Stimulated activated CD8-positive, alpha-beta memory T cell treated with anti-CD3 and anti-CD28 coated beads, Interleukin-4, amount 100 ng/mL, for 4 hours (primary cell): ENCODE measurements at places on chromosomes 4 and X.

DNA sequence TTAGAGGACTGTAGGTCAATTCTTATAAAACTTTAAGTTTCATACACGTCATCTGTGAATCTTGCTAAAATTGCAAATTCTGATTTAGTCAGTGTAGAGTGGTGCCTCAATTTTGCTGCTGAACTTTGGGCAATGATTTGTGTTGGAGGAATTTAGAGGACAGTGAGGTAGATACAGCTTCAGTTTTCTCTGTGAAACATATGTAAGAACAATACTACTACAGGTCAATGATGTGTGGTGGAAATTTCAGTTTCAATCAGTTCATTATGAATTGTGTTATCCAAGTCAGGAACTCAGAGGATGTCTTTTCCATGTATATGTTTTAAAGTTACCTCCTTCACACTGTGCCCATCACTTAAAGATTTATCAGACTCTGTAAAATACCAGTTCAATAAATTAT is 1597.8 kb upstream of the PCDH10 start:
- DNase-seq, result no peak

DNA sequence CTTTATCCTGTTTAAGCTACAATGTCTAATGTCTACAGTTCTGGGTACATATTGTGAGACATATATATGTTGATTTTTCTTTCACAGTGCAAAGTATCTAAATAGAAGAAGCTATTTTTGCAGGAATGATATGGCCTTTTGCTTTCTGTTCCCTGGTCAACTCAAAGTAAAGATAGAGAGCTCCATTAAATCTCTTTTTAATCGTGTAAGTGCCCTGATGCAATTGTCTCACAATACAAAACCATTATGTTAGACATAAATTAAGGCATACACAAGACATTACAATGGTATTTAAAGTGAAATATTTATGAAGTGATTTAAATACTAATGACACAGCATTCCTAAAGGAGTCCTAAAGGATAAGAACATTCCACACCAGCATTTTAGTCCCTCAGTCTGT is 1559.7 kb upstream of the AGA start:
- DNase-seq, result no peak

- DNase-seq, result no peak
Measured at GRCh38 chr4:169225812-169226211, 44.9 kb downstream of the SH3RF1 start.

- no peak for DNase-seq
Measured at GRCh38 chrX:46913667-46914066, 1.4 kb downstream of the JADE3 start.

DNA sequence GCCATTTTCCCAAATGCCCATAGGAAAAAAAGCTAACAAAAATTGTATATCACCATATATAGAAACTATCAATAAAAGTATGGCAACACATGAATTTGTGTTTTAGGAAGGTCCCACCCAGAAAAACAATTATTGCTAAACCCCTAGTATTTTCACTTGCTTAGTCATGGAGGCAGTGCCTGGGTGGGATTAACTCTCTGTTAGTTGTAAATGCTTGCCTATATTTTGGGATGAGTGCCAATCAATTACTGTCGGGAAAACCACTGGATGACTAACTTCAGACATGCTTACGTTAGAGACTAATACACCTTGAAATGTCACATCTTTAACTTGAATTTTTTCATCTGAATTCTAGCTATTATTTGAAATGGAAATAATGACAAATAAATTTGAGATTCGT is 33.9 kb downstream of the TMPRSS11A start:
- no peak for DNase-seq

DNA sequence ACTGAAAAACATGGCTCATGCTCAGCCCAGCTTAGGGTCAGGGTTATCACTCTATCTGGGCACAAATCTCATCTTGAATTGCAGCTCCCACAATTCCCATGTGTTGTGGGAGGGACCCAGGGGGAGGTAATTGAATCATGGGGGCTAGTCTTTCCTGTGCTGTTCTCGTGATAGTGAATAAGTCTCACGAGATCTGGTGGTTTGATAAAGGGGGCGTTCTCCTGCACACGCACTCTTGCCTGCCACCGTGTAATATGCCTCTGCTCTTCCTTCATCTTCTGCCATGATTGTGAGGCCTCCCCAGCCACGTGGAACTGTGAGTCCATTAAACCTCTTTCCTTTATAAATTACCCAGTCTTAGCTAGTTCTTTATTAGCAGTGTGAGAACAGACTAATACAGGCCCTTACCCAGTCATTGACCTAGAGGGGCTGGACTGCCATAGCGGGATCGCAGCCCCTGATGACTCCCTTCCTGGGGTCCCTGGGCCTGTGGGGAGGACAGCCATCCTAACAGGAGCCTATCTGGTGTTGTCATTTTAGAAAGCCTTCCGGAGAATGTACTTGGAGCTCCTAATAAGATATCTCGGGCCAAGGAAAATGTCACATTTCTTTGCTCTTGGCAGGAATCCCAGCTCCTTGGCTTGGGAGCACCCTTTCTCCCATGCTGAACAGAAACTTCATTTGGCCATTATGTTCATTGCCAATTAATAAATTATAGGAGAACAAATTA is 112.6 kb downstream of the PHKA2 start:
- DNase-seq, result no peak

- no peak for DNase-seq
Measured at GRCh38 chr4:54367059-54367458, 138.0 kb downstream of the PDGFRA start.

GRCh38 chr4:145066063-145066501 is 31.9 kb downstream of the ANAPC10 start:
- DNase-seq, result no peak

DNA sequence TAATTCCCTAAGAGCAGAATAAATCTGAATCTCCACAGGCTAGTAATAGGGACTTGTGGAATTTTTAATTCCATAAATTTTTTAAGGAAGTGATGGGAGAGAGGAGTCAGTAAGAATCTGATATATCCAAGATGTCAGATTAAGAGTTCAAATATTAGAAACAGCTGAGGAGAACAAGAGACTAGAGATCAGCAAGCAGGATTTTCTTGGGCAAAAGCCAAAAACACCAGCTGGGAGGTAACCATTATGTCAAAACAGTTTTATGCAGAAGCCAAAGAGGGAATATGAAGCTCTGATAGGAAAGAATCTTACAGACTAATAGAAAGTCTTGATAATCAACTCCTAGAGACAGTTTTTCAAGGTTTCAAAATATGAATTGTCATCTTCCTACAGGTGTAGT is 72.2 kb upstream of the RBPJ start:
- no peak for DNase-seq
